Inflammatory macrophage treated with lipopolysaccharide for 1 hour (primary cell): ENCODE measurements at places on chromosomes 16 and 17.

DNA sequence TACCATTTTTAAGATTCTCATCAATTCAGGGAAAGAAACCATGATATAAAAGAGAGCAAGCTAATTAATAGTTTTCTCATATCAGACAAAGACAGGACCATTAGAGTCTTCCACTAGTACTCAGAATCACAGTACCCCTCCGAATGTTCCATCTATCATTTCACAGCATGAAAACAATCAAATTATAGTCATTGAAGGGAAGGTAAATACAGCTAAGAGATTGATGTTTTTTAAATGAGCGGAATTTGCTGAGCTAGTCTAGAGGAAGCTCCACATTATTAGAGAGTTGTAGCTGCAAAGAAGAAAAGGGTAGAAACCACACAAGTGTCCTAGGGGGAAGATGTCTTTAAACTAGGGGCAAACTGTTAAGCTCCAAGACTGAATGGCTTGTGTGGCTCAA, 808.9 kb downstream of the CDH11 start:
- DNase-seq: no peak

DNA sequence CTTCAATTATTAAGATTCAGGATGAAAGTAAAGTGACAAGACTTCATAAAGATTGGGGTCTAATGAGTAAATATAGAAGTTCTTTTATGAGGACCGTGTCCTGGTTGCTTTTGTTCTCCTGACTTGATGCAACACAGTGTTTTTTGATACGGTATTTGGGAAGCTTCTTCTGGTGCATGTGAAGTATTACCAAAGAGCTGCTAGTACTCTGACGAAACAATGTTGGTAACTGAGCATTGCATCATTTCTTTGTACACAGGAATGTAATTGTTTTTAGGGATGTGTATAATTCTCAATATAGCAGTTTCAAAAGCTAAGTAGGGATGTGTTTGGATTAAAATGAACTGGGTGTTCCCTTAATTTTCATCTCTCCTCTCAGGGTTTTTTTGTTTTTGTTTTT, 15.9 kb downstream of the KPNB1 start:
- peak; percentile 92 for DNase-seq

DNA sequence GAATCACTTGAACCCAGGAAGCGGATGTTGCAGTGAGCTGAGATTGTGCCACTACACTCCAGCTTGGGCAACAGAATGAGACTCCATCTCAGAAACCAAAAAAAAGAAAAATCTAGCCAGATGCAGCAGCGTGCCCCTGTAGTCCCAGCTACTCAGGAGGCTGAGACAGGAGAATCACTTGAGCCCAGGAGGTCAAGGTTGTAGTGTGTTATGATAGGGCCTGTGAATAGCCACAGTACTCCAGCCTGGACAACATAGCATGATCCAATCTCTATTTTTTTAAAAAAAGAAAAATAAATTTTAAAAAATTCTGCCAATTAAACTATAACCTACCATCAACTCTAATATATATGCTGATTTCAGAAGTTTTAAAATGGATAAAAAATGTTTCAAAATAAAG, 15.8 kb downstream of the PHLPP2 start:
- no peak for DNase-seq

- no peak for DNase-seq
Observed at GRCh38 chr16:78528265-78528664, 428.8 kb downstream of the WWOX start.

GRCh38 chr17:57154921-57155320, 69.9 kb downstream of the AKAP1 start:
- peak; percentile 55 for DNase-seq
